ENCODE measurements at places on chromosomes 11 and 22.

DNA sequence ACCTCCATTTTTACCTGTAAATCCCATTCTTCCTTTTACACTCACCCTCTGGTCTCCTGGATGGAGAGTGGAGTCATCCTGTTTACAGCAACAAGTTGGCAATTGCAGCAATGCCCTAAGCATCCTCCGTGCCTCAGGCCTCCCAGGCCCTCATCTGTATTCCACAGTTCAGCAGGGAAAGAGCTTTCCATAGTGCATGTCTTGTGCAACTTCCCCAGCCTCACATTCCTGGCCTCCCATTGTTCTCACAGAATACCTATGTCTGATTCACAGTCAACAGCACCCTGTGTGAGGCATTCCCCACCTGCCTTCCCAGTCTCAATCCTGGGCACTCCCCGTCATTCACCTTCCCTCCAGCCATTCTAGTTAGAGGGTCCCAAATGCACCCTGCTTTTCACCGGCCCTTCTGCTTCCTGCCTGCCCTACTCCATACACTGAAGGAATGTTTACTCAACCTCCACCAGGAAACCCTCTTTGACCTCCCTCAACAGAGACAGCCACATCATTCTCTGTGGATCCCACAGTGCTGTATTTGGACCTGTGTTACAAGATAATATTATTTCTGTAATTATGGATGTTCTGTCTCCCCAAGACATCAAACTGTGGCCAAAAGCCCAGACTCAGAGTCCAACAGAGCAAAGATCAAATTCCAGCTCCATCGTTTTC, 405.7 kb downstream of the BUD13 start:
- no peak for DNase-seq

GRCh38 chr11:32069361-32070058, 21.4 kb upstream of the RCN1 start:
- no peak for DNase-seq

DNA sequence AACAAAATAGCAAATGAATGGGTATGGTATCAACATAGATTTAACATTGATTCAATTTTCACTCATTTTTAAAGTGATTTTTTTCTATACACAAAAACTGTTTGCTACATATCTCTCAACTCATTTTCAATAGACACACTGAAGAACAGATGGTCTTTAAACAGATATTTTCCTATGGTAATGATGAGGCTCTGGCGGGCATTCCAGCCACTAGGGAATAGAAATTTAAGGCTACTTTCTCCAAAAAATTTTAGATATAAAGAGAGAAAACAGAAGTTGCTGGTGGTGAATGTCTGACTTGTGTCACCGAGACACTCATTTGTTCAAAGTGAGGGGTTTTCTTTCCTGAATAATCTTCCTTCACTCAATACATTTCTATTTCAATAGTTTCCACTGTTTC, 693.0 kb downstream of the ETS1 start:
- DNase-seq = no peak

GRCh38 chr22:46185283-46185682, 35.0 kb downstream of the PPARA start:
- DNase-seq = no peak

DNA sequence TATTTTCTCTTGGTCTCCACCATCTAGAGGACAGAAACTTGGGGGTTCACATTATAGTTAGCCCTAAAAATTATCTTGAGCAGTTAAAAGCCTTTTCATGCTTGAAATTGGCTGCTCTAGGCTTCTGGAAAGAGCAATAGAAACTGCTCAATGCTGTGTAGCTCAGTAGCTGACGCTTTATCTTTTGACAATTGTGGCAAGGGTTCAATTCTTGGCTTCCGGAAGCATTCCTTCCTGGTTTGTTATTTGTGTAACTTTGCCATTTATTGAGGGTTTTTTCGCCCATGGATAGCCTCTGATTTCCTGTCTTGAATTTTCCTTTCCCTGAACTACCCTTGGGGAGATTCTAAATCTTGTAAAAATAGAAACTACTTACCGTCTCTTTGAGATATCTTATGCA, 10.3 kb upstream of the OR56A1 start:
- no peak for DNase-seq

GRCh38 chr11:132330515-132330914, 960.1 kb downstream of the NTM start:
- DNase-seq = no peak

DNA sequence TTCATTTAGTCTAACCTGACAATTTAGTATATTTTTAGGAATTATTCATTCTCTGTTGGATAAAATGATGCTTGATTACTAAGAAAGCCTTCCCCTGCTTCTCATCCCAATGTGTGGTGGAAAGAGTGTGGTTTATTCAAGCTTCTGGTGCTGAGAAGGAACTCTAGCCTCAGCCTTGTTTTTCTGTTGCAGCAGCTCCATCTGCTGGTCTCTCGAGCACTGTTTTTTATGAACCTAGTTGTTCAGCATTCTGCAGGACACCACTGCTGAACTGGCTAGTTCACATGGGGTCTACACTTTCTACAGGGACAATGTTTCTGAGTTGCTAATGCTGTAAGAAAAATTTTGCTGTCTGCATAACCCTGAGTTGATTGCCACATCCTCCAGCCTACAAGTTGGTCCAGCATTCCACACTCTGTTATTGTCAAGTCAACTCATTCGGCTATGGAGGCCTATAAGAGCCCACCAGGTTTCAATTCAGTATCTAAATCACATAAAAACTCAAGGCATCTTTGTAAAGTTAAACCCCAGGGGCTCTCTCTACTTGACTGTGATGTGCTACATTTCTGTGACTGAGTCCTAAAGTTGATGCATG, 14.3 kb downstream of the OR2AG2 start:
- DNase-seq = peak; percentile 47

DNA sequence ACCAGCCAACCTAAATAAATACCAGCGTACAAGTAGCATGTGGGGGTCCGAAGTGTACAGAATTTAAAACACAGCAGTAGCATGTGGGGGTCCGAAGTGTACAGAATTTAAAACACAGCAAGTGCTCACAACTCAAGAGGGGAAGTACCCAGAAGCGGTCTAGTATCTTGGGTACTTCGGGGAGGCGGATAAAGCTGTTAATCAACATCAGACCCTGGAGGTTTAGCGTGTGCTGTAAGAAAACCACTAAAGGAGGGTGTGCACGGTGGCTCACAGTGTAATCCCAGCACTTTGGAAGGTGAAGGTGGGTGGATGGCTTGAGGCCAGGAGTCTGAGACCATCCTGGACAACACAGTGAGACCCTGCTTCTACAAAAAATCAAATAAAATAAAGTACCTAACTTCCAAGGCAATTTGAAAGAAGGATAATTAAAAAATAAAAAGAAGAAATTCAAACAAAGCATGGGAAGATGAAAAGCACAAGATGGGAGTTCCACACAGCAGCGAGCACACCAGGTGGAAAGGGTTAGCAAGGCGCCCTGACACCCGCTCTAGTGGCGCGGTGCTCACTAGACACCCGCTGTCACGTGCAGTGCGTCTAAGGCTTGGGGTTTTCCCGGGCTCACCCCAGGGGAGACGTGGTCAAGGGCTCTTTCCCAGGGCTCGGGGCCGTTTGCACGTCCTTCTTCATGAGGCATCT, 35.0 kb upstream of the MOB2 start:
- no peak for DNase-seq

DNA sequence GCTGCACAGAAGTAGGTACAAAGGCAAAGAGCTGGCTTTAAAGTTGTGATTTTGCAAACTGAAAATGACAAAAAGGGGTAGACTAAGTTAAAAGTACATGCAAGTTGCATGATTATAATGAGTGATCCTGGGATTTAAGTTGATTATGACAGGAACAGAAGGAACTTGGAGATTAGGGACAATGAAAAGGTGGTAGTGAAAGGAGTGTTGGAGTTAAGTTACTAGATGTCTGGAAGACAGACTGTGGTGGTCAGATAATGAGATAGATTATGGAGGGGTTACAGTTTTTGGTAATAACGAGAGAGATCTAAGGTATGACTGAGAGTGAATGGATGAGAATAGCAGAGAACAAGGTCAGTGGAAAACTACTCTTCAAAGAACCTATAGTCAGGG, 7.7 kb upstream of the TMEM9B start:
- no peak for DNase-seq

DNA sequence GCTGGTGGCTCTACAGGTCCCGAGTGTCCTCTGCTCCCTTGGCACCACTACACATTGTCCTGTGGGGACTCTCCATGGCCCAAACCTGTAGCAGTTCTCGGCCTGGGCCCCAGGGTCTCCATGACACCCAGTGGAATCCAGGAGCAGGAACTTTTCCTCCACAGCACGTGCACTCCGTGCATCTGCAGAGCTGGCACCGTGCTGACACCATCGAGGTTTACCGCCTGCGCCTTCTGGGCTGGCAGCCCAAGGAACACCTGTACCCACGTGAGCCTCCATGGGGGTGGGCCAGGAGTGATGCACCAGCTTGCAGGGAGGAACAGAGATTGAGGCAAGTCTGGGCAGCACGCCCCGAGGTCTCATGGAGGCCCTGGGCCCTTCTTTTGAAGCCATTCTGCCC, 25.2 kb downstream of the TSPAN32 start:
- no peak for DNase-seq

GRCh38 chr11:1283091-1283511, 26.3 kb downstream of the TOLLIP start:
- DNase-seq = no peak

GRCh38 chr11:269146-269890, 8.9 kb upstream of the NLRP6 start:
- no peak for DNase-seq

DNA sequence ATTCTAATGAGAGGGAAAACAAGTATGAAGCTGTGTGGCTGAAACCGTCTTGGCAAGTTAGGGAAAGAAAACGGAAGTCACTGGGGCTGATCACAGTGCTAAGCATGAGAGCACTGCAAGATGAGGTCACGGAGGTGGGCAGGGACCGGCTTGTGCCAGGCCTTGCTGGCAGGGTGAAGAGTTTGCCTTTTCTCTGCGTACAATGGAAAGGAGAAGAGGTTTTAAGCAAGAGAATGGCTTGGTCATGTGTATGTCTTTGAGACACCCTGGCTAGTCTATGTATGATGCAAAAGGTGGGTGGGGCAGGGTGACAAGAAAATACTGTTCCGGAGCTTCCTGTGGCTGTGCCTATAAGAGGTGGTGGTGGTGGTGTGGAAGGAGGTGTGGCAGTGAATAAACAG, 567.9 kb downstream of the NTM start:
- no peak for DNase-seq

DNA sequence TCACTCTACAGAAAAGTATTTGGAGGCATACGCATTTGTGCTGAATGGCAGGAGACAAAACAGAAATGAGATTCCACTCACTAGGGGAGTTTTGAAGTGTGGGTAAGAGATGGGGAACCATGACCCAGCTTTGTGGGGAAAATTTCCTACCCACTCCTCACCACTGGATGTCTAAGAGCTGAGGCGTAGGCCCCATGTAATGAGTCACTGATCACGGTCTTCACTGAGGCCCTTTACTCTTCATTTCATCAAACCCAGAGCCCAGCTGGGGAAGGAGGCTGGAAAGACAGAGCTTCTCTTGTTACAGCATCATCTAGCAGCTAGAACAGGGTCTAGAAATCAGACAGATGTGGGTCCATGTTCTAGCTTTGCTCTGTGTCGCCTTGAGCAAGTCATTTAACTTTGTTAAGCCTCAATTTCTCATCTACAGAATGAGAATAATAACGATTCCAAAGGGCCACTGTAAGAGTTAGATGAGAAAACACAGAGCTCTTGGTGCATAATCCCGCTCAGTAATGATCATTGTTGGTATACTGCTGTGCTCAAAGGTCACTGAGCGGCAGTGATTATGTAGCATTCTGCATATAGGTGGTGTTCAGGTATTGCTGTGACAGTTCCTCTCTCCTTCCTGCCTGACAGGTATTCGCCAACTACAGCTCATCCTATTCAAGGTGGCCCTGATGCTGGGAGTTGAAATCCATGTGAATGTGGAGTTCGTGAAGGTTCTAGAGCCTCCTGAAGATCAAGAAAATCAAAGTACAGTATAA, 97.2 kb downstream of the MICAL2 start:
- peak; percentile 31 for DNase-seq

- no peak for DNase-seq
Measured at GRCh38 chr11:61800331-61801281, 7.9 kb downstream of the FEN1 start.

DNA sequence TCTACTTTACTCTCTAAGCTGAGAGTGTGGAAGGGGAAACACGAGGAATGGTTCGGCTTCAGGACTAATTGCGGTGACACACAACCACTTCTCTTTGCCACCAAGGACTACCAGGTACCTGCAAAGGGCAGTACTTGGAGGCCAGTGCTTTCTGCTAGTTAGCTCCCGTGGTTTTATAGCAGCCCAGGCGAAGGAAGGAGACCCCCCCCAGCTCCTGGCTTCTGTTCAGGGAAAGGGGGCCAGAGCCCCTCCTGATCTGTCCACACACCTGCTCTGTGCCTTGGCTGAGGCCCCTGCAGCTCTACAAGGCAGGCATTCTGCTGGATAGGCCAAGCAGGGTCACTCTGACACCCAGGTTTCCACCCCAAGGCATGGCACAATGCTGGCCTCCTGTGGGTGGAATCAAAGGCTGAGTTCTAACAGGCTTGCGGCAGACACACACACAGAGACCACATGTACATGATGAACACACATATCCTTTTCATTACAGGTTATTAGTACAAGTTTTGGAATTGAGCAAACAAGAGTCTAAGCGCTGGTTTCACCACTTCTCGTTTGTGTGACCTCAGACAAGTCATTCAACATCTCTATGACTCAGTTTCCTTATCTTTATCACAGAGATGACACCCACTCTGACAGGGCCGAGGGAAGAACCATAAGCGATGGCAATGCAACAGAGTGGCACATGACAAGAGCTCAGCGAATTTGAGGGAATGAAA, 7.5 kb downstream of the SERPIND1 start:
- no peak for DNase-seq

DNA sequence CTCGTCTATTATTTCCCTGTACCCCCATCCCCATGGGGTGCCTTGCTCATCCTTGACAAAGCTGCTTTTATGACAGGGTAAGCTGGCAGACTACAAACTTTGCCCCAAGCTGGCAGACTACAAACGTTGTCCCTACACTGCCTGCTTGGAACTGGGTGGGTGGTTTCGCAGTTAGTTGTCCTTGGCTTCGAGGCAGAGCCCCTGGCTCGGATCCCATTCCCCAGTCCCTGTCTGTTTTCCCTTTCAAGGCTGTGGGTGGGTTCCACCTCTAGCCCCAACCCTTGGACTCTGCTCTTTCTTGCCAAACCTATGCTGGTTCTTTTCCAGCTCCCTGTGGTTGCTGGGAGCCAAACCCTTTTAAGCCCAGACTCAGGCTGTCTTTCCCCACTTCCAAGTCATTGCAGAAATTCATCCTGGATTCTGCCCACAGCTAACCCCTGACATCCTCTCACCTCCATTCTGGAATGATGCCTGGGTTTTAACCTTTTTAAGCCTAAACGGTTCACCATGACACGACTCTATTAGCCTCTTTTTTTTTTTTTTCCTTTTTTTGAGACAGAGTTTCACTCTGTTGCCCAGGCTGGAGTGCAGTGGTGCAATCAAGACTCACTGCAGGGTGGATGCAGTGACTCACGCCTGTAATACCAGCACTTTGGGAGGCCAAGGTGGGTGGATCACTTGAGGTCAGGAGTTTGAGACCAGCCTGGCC, 9.2 kb upstream of the RBM14 start:
- no peak for DNase-seq
